ENCODE measurements at places on chromosomes 16 and 17.

GRCh38 chr16:89404561-89404960, 85.8 kb downstream of the ANKRD11 start:
- no peak for DNase-seq

GRCh38 chr16:16025214-16025968, 76.0 kb downstream of the ABCC1 start:
- DNase-seq: no peak

DNA sequence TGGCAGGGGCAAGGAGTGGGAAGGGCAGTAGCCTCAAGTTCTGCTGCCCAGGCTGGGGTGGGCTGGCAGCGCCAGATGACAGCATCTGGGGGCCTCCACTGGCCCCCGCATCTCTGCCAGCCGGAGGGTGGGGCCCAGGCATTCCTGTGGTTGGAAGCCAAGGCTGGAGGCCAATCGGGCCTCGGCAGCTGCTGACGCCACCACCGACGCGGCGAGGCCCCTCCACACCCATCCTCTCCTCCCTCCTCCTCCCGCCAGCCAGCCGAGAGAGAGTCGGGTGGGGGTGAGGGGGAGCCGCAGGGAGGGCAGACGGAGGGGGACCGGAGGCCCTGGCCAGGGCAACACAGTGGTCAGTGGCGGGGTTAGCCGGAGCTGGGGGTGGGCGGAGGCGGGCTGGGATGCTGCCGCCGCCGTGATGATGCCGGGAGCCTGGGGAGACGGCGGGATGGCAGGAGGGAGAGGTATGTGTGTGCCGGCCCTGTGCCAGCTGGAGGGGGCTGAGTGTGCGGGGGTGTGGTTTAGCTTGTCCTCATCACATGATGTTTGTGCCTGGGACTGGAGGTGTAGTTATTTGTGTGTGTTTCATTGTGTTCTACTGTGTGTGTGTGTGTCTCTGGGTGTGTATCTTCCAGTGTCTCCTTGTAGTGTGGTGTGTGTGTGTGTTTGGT, 36.6 kb downstream of the ARHGAP23 start:
- DNase-seq: no peak

GRCh38 chr16:85917012-85917411, 18.1 kb downstream of the IRF8 start:
- no peak for DNase-seq

DNA sequence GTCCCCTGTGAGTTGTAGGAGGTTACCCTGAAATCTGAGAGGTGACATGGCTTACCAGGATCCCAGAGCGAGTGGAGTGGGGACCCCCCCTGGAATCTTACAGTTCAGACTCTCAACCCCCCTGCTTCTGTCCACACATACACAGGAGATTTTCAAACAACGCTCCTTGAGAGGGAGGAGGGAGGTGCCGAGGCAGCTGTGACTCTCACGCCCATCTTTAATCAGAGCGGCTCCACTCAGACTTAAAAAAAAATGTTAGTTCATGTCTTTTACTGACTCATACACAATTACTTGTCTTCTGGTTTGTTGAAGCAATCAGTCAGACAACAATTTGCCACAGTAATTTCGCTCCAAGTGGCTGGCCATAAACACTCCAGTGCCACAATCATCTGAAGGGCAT, 15.4 kb upstream of the TMEM220 start:
- DNase-seq: no peak

DNA sequence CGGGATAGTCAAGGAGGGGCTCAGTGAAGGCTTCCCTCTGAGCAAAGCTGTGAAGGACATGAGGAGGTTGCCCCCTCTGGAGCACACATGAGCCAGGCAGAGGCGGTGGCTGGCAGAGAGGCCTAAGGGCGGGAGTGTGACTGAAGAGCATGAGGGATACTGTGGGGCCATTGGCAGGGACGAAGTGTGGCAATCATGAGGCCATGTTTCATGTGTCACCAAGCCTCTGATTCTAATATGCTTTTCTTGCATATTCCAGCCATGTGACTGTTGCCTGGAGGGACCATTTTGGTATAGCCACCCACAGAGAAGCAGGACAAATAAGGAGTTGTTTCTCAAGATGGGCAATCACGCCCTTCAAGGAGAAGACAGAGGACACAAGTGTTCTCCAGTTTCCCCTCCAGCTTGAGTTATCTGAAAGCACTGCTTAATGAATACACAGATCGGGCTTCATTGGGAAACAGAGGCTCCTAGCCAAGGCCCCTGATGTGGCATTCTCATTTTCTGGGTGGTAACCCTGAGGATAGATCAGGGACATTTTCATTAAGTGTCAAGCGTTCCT, 68.0 kb downstream of the AKAP1 start:
- no peak for DNase-seq

DNA sequence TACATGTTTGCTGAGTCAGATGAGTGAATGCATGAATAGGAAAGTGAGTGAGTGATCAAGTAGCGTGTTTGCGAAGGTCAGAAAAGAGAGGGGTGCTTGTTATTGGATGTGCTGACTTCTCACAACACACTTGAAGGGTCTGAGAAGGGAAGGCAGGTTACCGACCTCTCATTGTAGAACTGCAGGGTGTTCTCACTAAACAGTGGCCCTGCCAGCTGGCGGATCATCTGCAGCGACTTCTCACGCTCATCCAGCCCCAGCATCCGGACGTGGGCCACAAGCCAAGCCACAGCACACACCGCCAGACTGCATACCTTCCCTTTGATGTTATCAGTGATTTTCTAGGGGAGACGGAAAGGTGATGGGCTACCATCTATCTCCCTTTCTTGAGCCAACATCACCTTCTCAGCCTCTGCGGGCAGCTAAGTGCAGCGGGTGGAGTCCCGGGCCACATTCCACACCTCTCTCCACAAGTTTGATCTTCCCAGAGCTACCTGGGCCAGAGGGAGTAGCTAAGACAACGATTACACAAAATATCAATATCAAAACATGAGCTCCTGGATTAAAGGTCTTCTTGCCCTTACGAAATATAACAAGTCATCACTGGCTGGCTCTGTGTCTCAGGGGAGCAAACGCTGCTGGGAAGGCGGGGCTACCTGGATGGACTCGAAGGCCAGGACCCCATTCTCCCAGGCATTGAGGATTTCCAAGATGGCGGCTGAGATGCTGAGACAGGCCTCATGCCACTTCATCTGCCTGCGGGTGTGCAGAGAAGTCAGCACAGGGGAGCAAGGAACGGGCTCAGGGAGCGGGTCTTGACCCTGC, 11.0 kb downstream of the CSF3 start:
- peak; percentile 27 for DNase-seq

DNA sequence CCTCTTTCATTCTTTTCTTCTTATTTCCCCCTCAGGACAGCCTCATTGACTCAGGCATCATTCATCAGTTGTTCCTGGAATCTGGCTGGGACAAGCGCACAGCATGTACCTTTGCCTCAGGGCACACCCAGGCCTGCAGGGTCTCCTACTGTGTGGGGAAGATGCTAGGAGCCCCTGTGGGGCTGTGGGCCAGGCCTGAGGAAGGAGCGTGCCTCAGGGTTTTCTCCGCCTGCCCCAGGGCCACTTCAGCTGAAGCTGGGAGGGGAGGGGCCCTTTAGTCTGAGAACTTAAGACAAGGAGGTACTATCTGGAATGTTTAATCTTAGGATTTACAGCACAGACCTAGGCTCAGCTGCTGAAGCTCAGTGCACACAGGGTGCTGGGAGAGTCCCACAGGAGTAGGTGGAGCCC, 7.9 kb downstream of the ELMO3 start:
- no peak for DNase-seq

DNA sequence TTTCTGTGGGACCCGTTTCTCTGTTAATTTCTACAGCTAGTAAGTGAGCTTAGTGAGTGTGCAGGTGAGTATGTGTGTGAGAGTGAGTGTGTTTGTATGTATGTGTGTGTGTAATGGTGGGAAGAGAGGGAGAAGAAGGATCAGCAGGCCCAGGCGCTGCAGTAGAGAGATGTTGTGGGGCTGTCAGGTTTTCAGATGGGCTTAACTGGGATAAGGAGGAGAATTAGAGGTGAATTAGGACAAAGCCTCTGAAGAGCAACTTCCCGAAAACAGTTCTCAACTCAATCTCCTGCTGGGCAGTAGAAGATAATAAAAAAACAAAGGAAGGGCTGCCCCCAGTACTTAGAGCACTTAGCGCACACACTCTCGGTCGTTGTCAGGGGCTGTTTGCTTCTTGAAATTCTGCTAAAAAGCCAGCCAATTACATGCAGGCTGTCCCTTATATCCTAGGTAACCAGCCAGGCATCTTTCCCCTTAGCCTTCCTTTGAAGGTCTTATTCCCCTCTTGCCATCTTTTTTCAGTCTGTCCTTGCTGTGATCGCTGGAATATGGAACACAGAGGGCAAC, 63.4 kb downstream of the CLEC16A start:
- DNase-seq: no peak

DNA sequence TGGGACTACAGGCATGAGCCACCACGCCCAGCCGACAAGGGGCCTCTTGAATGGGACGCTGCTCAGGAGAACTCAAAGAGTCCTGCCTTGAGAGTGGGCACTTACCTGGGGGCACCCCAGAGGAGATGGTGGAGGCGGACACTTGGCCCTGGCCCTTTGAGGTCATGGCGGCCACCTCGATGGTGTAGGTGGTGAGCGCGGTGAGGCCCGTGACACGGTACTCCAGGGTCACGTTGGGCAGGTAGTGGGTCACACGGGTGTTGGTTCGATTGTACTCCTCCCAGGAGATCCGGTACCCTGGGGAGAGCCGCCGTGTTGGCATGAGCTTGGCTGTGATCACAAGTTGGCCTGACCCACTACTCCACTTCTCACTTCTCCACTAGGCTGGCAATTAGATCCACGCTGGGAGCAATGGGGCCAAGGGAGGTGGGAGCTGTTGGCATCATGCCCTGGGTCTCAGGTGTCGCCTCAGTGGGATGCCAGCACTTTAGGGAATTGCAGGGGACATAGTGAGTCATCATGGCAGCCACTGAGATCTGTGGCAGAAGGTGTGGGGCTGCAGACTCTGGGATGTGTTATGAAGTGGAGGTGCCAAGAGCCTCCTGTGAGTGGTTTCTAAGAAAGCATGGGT, 89.2 kb upstream of the CDC42EP4 start:
- DNase-seq: no peak

- DNase-seq: no peak
These were observed 472 bp upstream of the NME2 start for GRCh38 chr17:51165680-51166197.

DNA sequence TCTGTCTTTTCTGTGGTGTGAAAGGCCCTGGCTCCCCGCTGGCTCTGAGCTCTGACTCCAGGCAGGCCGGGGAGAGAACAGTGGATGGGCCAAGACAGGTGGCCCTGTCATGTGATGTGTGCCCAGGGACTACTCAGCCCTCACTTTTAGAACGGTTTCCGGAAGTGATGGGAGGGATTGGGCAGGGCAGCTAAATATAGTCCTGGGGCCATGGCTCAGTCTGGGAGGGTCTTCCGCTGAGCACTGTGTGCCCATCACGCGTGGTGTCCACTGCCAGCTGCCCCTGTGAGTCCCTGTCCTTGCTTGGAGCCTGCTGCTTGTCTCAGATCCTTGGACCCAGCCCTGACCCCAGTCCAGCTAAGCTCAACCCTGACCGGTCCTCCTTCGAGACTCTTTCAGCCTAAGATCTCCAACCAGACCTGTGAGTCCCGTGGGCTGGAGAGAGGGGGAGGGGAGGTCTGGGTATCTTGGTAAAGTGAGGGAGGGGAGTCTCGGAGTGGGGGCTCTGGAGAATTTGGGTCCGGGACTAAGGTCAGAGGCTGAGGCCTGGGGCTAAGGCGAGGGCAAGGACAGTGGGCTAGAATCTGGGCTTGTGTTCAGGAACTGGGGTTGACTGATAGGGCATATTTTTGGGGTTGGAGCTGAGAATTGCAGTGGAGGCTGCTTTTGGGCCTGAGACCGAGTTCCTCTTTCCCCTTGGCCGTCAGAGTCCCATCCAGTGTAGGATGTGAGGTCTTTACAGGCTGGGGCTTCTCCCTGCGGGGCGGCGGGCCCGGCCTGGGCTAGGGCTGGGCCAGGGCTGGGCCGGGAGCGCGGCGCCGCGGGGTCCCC, at the start of gene TRIM72:
TSS of gene TRIM72 (plus strand) at position 243 of the 831 bp plus-strand sequence. CDS start 620 bp downstream, outside the sequence.
- DNase-seq: no peak

DNA sequence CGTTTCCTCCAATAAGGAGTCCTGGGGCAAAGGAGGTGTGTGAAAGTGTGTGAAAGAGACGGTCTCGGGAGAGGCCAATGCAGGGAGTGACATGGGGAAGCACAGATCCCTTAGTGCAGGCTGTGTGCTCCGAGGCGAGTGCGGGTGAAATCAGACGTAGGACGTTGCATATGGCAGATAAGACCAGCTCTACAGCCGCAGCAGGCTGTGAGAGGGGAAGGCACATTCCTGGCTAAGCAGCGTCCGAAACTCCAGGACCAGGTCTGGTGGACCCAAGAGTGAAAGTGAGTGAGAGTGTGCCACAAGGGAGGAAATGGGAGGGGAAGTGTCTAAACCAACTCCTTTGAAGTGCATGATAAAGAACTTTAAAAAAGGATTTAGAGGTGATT, 11.3 kb downstream of the POLR3K start:
- no peak for DNase-seq

DNA sequence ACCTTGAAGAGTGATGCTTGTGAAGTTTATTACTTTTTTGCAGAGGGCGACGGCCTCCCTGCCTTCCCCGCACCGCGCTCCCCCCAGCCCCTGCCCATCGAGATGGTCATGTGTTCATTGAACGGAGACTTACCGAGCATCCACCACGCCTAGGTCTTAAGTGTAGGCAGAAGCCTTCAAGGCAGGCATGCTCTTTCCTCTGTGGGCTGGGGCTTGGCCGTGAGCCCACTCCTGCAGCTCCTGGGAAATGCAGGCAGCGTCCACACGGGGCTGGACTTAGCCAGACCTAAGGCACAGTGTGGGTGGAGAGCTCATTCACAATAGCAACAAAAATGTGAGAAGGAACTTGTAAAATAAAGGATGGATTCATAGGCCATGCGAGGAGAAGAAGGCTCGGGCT, 19.2 kb downstream of the RNF213 start:
- DNase-seq: no peak

DNA sequence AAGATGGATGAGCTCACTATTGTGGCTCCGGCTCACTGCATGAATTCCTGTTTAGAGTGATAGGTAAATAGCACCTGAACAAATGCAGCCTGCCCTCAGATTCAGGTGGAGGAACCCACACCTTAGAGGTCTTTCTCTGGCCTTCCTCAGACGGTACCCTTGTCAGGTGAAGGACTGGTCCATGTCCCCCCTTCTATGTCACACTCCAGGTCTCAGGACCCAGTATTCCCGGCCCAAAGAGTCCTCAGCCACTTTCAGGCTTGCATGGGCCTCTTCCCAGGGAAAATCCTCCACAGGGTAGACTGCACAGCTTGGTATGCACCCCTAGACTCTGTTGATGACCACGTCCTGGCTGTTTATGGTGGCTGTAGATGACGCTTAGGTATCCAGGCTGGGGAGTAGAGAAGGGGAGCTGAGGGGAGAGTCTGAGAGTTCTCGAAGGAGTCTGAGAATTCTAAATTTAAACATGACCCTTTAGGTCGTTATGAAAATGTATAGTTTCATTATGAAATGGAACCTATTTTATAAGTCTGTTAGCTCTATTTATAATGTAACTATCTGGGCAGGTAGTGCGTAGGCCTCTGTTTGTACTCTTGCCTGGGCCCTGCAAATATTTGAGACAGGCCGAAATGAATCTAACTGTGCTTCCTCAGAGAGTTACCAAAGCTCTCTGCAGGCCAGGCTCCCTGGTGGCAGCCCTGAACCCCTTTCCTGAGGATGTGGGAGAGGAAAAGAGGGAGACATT, 32.5 kb upstream of the CCR7 start:
- no peak for DNase-seq
